ENCODE measurements at places on chromosomes 16 and 17. TPM values are rescaled to one million over a fixed set of nuclear protein-coding genes. Genes with fewer than 3 reads are reported as not detected.

Gene SMURF2
- total RNA-seq = 41.2 TPM

Gene CCL14
- not detected for total RNA-seq

Gene HEXD
- total RNA-seq = 76.3 TPM

Gene RNU2-1
- total RNA-seq = 7,362 TPM

Gene KIFC3
- total RNA-seq = 38.7 TPM
